Fibroblast of upper back skin (primary cell): ENCODE measurements at places on chromosomes 1 and 21.

GRCh38 chr1:77888781-77889642, 588 bp downstream of the NEXN start:
- peak; percentile 69 for DNase-seq

DNA sequence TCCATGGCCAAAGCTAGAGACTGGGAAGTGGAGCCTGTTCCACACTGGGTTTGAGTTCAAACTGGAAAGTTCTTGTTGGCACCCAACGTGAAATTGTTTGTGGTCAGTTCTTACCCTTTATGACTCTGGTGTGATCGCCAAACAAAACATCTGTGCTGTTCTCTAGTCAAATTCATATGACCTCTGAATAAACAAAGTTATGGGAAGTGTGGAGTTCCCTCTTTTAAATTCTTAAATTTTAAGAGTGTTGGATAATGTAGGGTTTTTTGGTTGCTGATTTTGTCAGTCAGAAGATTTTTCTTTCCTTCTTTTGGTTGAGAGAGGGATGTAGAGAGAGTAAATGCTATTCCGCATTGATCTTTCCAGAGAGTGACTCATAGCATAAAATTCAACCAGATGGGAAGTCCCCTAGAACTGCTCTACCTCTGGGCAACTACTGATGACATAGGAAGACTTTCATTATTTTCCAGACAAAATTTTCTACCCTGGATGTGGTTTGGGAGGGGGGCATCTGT, 36.4 kb downstream of the CHML start:
- peak; percentile 28 for DNase-seq

- no peak for DNase-seq
These were observed 28.1 kb upstream of the WASF2 start for GRCh38 chr1:27517907-27518718.

- DNase-seq, result no peak
These were observed 4.2 kb upstream of the PFKL start for GRCh38 chr21:44295646-44296045.

GRCh38 chr1:179043907-179044306, 18.2 kb downstream of the FAM20B start:
- no peak for DNase-seq

DNA sequence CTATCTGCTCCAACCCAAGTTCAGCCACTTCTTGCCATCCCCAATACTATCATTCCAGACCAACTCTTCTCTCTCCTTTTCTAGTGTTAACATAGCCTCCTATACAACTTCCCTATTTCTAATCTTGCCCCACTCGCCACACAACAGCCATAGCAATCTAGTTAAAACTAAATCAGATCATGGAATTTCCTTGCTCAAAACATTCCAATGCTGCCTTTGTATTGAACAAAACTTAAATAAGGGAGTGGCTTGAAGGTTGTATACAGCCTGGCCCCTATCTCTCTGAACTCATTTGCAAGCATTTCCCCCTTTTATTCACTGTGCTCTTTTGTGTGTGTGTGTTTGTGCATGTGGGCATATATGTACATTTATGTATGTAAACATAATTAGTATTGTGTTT, 118.1 kb upstream of the SGIP1 start:
- DNase-seq, result no peak

DNA sequence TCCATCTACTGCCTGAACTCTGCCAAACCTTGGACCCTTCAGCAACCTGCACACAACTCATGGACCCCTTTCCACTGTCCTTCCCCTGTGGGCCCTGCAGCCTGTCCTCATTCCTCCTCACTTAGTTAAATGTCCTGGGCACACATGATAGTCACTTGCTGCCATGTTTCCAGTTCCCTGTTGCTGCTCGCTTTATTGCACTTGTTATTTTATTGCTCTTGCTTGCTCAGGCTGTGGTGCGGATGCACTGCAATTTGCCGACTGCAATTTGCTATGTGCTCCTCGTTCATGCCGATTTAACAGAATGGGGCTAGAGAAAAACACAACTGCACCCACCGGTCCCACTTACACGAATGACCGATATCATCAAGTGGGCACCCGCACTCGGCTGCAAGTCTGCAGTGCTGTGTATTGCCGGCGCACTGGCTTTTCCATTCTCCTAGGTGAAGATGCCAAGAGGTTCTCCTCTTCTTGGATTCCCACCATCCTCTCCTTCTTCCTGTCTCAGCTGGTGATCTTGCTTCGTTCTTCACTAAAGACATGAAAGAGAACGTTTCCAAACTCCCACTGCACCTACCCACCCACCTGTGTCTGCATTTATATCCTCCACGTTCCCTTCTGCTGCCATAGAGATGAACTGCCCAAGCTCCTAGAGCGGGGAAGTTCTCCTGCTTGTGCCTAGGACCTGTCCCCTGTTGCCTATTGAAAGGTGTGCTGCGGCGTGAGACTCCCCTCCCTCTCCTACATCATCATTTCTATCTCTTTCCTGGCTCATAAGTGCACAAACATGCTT, 45.4 kb upstream of the B3GALT5 start:
- no peak for DNase-seq

DNA sequence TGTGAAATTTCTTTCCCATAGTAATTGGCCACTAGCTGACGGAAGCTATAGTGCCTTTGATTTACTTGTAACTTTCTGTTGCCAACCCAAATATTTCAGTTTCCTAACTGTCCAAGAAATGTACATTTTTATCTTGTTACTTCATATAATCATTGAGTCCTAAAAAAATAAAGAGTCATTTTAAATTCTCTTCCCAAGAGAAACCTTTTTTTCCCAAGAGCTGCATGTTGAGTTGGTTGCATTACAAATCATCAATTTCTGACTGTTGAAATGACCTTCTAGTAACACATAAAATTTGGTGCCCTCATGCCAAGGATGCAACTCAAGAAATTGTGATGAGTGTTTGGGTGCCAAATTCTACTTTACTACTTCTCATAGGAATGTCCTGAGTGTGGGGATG, 61.0 kb downstream of the HMCN1 start:
- DNase-seq, result peak; percentile 86

GRCh38 chr1:89721351-89721750, 88.4 kb downstream of the LRRC8C start:
- DNase-seq, result peak; percentile 68

DNA sequence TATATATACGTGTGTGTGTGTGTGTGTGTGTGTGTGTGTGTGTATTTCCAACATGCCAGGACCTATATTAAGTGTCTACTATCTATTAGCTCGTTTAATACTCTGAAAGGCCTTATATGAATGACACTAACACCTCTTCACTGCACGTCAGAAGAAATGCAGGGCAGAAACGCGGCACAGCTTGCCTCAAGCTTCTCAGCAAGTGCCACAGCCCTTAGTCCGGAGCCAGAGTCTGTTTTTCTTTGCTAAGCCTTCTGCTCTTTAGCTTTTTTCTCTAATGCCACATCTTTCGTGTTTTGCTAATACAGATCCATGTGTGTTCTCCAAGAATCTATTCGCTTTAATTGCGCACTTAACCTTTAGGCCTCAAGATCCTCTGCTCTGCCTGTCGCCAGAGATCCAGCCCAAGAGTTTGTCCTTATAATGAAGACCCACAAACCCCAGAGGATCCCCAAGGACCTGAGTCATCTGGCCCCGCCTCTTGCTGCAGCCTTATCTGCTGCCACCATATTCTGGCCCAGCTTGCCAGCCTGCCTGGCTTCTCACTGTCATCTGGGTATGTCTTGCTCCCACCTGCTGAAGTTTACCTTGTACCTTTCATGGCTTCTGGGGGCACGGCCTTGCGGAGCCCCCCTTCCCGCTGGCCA, 2.0 kb upstream of the TRIM58 start:
- no peak for DNase-seq

- DNase-seq, result no peak
These were observed 2.9 kb downstream of the NCDN start for GRCh38 chr1:35560256-35561225.

DNA sequence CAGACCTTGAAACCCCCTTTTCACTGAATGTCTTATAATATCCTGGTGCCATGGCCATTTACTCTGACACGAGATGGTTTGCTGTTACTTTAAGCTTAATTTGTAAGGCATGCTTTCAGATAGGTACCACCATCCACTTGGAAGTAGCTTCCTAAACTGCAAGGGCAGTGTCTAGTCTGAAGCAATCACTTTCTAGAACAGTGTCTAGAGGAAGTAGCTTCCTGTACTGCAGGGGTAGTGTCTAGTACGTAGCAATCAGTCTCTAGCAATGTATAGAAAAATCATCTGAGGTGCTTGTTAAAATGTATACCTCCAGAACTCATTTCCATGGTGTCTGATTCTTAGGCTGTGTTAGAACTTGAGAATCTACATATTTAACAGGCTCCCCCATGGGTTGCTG, 42.5 kb downstream of the ZBTB40 start:
- no peak for DNase-seq

DNA sequence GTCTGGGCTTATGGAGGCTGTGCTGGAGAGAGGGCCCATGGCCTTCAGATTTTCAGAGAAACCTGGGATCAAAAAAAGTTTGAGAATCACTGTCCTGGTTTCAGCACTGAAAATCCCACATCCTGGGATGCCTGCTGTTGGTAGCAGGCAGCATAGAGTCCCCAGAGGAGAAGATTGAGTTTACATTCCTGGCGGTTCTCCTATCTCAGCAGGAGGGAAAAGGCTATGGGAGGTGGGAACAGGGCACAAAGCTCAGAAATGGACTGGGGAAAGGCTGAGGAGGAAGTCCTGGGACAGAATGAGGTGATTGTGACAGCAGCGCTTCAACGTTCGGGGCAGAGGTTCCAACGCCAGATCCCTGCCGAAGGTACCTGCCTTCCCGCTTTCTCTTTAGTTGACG, 103.4 kb downstream of the ETS2 start:
- peak; percentile 57 for DNase-seq

DNA sequence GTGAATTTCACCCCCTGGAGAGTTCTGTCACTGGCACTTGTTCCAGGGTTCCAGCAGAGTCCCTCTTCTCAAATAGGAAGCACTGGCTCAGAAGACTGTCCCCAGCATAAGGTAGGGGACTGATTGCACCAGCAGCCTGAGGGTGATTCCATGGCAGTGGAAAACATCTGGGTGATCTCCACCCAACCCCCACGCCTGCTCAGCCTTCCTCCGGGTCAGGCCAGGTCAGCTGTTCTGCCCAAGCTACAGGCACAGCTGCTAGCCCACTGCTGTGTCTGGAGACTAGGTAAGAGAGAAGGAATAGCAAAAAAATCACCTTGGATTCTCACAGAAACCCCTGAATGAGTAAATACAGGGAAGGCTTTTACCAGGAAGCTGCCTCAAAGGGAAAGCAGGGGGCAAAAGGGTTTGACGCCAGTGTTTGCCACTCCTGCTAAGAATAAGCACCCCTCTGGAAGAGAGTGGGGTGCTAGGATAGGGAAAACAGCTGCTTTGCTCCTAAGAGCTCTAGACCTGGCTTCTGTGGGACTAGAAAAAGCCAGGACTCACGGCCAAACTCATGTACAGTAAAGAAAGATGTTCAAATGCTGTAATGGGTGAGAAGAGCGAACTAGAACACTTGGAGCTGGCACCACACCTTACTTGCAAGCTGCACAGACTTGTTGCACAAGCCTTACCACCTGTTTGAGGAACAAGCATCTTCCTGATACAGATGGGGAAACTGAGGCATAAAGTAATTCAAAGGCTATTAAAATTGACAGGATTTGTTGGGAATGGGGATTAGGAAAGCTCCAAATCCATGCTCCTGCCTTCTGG, 1.0 kb upstream of the DENND2D start:
- no peak for DNase-seq

GRCh38 chr1:112332176-112333150, 63.6 kb upstream of the CTTNBP2NL start:
- DNase-seq, result no peak

DNA sequence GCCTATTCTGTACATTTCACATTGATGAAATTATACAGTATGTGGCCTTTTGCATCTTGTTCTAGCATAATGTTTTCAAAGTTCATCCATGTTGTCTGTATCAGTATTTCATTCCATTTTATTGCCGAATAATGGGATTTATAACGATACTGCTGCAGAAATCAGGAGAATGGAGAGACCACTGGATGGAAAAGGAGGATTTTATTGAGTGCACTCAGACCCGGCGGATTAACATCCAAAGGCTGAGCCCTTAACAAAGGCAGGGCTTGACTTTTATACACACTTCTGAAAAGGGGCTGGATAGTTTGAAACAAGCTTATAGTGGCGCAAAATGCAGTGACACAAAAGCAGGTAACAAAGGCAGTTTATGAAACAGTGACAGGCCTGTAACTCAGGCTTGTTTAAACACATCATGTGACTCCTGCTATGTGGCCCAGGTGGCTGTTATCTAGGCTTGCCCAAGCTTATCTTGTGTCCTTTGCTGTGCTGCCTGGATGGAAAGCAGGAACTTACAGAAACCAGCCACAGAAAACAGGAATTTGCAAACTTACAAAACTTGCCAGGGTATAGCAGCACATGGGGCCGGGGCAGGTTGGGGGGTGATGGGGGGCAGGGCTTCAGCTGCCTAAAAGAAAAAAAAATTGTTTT, 32.8 kb upstream of the KCNJ15 start:
- no peak for DNase-seq

DNA sequence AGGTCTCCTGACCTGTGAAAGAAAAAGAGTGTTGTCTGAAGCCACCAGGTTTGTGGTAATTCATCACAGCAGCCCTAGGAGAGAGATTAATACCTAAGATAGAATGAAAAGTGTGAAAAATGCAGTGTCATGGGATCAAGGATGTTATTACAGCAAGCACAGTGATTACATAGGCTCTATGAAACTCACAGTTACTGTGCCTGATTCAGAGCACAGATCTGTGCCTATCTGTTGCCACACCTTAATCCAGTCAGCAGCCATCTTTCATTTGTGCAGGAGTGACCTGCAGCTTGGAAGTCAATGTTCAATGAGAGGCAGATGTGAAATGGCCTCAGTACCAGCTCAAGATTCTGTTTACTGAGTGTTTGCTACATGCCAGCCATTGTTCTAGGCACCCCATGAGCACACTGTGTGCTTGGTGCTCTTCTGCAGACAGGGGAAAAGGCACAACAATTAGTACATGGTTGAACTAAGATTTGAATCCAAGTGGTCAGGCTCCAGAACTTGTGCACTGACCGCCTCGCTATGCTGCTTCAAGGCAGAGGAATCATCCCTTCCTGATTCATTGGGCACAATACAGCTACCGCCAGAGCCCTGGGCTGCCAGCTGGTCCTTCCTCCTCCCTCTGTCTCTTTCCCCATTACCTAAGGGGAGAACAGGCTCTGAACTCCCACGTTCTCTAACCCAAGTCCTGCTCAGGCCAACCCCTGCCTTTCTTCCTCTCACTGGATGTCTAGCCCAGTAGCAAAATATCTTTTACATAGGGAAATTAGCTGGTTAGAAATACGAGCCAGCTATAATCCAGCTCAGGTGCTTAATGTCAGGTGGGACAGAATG, 56.3 kb upstream of the NEK2 start:
- no peak for DNase-seq

- no peak for DNase-seq
These were observed 850 bp upstream of the SELL start for GRCh38 chr1:169712309-169712631.

GRCh38 chr1:74733604-74734484, 892 bp downstream of the TYW3 start:
- peak; percentile 72 for DNase-seq

DNA sequence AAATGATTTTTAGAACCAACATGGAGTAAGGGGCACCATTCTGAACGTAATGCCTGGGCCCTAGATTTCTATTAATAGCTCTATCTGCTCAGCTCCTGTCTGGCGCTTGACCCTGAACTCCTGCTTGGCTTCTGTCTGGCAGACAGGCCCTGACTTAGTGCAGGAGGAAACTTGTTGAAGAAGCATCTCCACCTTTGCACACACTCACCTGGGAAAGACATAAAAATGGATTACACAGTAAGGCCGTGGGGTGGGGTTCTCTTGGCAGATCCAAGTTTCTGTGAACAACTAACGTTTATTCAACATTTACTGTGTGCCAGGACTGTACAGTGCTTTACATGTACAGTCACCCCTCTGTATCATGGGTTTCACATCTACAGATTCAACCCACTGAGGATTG, 62.1 kb upstream of the CNIH3 start:
- DNase-seq, result no peak
